ENCODE measurements at places on chromosomes 2 and 18.

DNA sequence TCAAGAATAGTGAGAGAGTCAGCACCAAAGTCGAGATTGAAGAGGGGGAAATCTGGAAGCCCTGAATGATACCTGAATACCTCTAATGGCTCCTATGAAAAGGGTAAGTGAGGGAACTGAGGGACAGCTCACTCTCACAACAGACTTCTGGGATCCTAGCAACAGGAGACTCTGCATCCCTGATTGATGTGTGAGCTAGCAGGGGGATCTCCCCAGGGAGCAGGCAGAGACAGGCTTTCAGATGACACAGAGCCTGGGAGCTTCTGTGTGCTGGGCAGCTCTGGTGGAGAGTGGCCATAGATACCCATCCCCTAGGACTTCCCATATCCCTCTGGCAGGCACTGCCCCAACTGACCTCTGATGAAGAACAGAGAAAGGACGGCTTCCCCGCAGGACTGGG lies 206.2 kb downstream of the EXOC6B start:
- no peak for DNase-seq

DNA sequence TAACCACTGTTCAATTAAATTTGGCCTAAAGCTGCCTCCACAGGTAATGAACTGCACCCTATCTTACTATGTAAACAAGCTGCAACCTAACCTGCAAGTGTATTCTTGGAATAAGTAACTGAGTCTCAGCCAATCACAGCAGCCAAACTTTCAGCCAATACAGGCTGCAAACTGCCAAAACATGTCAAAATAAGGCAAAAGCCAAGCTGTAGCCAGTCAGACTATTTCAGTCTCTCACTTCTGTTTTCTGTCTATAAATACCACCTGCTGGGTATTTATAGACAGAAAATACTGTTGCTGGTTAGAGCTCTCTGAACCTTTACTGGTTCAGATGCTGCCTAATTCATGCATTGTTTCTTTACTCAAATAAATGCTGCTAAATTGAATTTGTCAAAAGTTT lies 14.3 kb downstream of the C2orf76 start:
- DNase-seq: no peak

GRCh38 chr2:75558786-75559679 lies 1.7 kb downstream of the EVA1A start:
- DNase-seq: no peak

GRCh38 chr2:36701391-36701795 lies 4.9 kb downstream of the VIT start:
- DNase-seq: no peak

DNA sequence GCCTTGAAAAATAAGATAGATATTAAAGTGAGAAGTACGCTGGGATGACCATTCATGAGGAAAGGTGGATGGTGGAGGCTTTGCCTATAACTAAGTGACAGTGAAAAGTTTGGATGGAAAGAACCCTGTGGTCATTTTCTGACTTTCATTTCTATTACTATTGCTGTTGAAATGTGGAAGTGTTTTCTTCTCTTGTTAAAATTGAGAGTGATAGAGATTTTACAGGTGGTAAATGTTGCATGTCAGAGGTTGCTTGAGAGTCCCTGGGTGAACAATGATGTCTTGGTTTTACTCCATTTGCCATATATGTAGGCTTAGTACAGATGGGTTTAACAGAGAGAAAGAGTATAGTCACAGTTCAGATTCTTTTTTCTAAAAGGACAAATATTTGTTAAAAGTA lies 18.4 kb downstream of the NCOA1 start:
- no peak for DNase-seq

- DNase-seq: no peak
Measured at GRCh38 chr2:149236410-149236809, 94.0 kb upstream of the LYPD6 start.

- DNase-seq: no peak
Measured at GRCh38 chr2:229601936-229602335, 112.4 kb downstream of the DNER start.

DNA sequence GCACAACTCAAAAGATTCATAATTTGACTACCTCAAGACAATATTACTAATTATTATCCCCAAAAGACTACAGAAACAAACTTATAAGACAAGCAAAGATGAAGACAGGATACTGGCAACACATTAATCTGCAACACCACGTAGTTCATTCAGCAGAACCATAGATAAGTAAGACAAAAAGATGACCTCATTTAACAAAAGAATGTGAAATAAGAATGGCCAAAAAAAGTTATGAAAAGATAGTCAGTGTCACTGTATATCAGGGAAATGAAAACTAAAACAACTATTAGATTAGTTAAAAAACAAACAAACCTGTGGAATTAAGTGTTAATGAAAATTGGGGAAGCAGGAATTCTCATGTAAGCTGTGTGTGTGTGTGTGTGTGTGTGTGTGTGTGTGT lies 19.4 kb downstream of the PSMD14 start:
- no peak for DNase-seq

GRCh38 chr2:239154971-239155805 lies 245.6 kb downstream of the HDAC4 start:
- no peak for DNase-seq

GRCh38 chr2:209726311-209726710 lies 45.3 kb upstream of the UNC80 start:
- DNase-seq: no peak

- DNase-seq: no peak
Measured at GRCh38 chr2:161135951-161136593, 24.2 kb upstream of the TANK start.

GRCh38 chr2:19675003-19675629 lies 226.7 kb downstream of the TTC32 start:
- DNase-seq: no peak

DNA sequence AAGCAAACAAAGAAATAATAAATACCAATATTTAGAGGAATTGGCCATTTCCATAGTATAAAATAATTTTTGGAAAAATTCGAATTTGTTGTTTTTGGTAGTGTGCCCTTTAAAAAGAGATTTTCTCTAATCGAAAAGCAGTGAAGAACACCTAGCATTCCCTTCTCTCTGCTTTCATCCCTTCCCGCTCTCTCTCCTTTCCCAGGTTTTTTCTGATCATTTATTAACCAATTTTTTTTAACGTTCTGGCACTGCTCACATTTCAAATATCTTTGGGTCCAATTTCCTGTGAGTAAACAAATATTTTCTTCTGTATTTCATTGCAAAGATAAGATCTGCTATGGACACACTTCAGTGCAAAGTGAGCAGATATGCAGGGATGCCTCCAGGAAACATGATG lies 101.2 kb downstream of the ZNF407 start:
- DNase-seq: no peak

DNA sequence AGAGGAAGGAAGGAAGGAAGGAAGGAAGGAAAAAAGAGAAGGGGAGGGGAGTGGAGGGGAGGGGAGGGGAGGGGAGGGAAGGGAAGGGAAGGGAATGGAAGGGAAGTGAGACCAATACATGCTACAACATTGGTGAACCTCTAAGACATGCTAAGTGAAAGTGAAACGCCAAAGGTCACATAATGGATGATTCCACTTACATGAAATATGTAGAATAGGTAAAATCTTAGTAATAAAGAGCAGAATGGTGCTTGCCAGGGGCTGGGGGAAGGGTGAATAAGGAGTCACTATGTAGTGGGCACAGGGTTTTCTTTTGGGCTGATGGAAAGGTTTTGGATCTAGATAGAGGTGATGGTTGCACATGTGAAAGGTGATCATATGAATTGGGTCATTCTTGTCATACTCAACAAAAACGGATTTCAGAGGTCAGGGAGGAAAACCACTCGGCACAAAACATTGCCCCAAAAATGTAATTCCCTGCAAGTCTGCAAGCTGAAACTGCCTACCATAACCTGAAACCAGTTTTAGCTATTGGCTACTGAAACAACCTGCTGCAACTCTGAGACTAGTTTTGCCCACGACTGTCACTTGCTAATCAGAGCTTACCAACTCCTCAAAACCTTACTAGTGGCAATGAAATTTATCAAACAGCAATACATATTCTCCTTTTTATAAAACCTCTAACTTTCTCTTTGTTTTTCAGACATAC lies 59.2 kb downstream of the CCDC141 start:
- DNase-seq: no peak

DNA sequence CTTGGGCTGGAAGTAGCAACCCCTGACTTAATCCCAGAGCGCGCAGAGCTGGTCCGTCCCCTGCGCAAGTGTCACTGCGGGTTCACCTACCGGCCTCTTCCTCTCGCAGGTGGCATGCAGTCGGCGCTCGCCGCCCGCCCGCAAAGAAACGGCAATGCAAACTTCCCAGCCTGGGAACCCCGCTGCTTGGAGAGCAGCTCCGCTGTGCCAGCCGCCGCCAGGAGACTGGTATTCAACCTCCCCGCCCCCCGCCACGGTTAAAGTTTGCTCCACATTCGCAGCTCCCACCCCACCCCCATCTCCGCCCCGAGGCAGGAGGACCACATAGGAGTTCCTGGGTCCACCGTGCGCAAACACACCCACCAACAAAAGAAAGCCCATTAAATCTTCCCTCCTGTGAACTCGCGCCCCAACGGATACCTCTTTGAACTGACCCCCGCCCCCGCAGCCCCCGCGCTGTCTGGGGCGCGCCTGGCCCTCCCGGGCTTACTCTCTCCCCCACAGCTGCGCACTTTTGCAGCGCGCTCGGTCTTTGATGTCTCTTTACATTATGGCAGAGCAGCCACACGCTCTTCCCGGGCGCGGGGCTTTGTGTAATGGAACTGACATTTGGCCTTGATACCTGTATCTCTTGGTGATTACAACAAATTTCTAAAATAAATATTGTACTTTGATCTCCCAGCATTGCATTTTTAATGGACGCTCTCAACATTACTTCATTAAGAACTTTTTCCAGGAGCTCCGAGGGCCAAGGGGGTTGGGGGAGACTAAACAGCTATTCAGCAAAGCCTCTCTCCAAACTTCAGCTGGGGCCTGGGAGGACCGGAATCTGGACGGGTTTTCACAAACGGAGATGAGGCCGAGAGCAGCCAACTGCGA lies 3.1 kb upstream of the SP5 start:
- no peak for DNase-seq

GRCh38 chr2:70978341-70979179 lies at the start of gene ANKRD53:
Gene ANKRD53 (plus strand): TSS chr2:70978630. CDS start chr2:70978646, 16 bp downstream.
- DNase-seq: no peak

DNA sequence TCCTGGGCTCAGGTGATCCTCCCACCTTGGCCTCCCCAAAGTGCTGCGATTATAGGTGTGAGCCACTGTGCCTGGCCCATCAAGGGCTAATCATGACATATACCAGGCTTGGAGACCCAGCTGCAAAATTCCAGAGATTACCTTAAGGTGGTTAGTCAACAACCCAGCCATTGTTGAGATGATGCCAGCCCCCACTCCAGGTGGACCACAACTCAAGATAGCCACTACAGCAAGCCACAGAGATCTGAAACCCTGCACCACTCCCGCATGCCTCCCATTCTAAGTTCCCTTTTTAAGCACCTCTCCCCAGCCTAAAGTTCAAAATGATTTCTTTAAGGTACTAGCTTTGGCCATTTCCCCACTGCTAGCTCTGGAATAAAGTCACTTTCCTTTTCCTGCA lies 4.6 kb upstream of the CLK1 start:
- no peak for DNase-seq

GRCh38 chr2:223230352-223230751 lies 178.4 kb downstream of the KCNE4 start:
- no peak for DNase-seq

- DNase-seq: no peak
Measured at GRCh38 chr2:52934323-52934898, 833.2 kb upstream of the CHAC2 start.

GRCh38 chr18:13165636-13166423 lies 52.7 kb upstream of the LDLRAD4 start:
- DNase-seq: no peak

GRCh38 chr2:31212659-31213600 lies 4.4 kb downstream of the CAPN14 start:
- no peak for DNase-seq

- DNase-seq: no peak
Measured at GRCh38 chr2:71607151-71607889, 154.0 kb downstream of the DYSF start.

DNA sequence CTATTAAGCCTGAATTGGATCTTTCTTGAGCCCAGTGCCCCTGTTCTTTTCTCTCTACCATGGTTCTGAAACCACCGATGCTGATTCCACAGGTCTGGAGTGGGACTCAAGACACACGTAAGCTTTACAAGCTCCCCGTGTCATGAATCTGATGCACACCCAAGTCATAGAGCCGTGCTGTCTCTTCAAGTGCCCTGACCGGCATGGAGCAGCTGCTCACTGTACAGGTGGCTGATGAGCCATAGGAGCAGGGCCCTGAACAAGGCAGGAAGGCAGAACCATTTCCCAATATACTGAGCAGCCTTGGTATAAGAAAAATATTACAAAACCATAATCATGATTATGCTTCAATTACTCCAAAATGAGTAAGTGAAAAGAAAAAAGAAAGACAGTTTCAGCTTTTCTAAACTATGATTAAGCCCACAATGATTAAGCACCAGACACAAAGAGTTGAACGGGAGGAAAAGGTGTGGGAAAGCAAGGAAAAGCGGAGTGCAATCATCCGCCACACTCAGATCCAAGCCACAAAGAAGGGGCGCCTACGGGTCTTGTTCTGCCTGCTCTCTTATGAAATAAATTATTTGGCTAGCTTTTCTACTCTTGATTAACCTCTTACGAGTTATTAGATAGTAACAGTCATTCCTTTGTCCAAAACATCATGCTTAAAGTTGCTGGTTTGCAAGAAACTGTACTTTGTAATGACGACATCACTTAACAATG lies 41.7 kb downstream of the NOL10 start:
- no peak for DNase-seq

DNA sequence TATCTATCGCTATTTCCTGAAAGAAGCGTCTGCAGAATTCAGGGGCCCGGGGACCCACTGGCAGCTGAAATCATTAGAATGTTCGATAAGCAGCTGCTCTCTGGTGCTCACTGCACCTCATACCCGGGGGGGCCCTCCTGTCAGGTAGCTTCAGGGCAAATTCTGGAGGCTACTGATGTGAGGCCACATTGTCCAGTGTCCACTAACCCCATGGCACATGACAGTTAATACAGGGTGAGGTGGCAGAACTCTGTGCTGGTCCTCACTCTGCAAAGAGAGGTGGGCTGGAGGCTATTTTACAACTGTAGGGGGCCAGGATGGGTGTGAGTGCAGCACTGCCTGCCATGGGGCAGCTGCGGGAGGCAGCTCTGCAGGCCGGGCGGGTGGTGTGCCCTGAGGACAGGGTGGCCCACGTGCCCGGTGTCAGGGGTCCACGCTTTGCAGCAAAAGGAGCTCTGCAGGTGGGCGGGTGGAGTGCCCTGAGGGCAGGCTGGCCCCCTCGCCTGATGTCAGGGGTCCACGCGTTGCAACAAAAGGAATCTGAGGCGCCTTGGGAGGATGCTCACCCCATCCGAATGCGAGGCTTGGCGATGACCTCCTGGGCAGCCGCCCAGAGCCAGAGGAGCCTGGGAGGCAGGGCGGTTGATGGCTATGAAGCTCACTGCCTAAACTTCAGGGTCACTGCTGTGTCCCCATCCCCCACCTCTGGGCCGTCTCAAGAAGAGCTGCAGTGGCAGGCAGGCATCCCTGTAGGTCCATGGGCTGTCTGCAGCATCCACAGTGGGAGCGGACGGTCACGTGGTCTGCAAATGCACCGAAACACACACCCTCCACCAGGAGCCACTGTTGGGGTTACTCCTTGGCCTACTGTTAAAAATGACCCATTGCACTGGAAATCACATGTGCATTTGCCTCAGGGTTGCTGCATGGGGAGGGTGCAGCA lies 207.0 kb upstream of the SALL3 start:
- DNase-seq: no peak

- DNase-seq: no peak
Measured at GRCh38 chr2:210568108-210568507, 11.7 kb downstream of the CPS1 start.

GRCh38 chr2:197559681-197560080 lies 43.8 kb downstream of the MOB4 start:
- no peak for DNase-seq
